Femur (tissue), 1 donor: ENCODE measurements at places on chromosomes 1 and 21.

- no peak for DNase-seq
Observed at GRCh38 chr1:221268295-221268694, 389.1 kb downstream of the HLX start.

GRCh38 chr1:234875953-234876855 lies 252.4 kb downstream of the TOMM20 start:
- DNase-seq: no peak

GRCh38 chr1:153347856-153348255 lies 785 bp downstream of the PGLYRP4 start:
- DNase-seq: no peak

- DNase-seq: no peak
Observed at GRCh38 chr1:189662190-189662589, 815.5 kb downstream of the BRINP3 start.

DNA sequence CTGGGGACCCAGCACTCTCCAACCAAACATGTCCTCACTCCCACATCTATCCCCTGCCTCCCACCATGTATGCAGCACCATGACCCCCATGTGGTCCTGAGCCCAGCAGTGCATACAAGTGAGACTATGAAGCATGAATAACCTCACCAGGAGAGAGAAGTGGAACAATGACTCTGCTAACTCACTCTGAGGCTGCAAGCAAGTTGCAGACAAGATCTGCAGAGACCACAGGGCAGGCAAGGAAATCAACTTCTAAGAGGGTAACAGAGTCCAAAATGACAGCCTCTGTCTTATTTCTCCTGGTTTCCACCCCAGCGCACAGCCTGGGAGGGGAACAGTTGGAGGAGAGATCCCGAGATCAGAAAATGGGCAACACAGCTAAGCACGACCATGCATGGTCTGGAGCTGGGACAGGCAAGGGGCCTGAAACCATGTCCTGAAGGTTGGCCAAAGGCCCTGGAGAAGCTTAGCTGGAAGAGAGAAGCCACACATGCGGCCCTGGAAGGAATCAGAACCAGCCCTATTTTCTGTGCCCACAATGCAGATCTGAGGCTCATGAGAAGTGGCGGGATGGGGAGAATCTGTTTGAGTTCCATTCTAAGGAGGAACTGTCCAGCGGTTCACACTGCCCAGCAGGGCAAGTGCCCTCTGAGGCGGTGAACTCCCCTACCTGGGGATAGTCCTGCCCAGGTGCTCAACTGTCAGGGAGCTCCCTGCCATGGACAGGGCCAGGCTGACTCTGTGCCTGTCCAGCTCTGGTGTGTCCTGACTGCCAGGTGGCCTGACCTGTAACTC lies 12.5 kb upstream of the REN start:
- no peak for DNase-seq

DNA sequence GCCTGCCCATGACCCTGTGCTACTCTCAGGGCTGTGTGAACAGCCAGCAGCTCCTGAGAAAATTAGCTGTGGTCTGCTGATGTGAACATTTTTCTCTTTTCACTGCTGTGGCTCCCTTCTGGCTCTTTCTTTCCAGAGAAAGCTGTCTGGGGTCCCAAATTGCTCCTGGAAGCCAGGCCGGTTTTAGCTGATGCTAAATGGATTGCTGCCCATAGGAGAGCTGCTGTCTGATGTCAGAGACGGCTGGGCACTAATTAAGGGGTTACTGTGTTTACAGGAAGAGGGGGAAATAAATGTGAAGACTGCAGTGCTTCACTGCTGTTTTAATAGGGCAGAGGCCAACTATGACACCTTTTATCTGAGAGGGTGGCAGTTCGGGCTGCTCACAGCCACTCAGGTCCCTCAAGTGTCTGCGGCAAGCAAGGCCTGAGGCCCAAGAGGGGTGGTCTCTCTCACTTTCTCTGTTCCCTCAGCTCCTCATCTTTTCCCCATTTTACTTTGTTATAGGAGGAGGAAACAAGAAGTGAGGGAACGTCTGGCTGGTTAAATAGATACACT lies 106.0 kb upstream of the GNG12 start:
- peak; percentile 49 for DNase-seq

- DNase-seq: no peak
Observed at GRCh38 chr1:108583757-108584427, 24.0 kb downstream of the EEIG2 start.

GRCh38 chr1:203656796-203657747 lies 30.4 kb downstream of the ATP2B4 start:
- DNase-seq: no peak

DNA sequence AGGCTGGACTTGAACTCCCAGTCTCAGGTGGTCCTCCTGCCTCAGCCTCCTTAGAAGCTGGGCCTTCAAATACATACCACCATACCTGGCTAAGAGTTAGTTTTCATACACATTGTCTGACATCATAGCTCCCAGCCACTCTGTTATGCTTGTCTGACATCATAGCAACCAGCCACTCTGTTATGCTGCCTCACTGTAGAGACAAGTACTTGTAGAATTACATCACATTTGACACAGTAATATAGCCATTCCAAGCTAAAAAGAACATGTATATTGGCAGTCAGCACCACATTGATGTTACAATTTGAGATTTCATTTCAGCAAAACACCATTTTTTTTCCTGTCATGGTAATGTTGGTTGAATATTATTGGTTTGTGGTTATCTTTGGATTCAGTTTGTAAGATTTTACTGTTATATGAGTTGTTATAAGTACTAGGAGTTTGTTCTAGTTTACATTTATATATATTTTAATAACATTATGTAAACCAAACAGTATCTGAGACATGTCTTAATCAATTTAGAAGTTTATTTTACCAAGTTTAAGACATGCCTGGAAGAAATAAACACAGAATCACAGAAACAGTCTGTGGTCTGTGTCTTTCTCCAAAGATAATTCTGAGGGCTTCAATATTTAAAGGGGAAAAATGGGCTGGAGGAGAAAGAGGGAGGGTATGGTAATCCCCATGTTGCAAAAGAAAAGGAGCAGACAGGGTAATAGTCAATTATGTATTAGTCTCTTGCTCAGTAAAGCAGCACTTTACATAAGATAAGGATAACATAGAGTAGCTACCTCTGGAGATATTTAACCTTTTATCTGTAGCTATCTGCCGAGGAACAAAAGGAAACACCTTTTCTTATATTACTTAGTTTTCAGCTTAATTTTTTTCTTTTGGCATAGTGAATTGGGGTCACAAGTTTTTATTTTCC lies 43.0 kb downstream of the XPR1 start:
- DNase-seq: no peak

DNA sequence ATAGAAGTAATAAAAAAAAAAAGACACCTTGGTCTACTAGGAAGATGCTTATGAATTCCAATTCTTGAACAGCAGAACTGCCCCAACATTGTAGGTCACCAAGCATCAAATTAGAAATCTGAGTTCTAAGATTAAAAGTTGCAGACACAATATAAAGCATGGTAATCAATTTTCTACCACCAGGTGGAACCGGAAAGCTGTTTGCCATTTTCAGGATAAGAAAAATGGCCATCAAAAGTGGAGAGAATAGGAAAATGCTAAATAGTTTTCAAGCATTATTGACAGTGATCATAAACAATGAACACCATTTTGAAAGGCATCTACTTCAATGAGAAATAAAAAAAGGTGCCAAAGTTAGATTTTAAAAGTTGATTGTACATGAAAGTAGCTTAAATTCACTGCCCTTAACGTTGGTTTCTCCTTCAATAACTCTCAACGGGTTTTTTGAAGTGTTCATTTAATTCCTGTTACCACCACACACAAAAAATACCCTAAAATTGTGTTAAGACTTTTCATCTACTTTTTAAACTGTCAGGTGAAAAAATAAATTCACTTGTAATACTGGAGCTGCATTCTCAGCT lies 252.9 kb downstream of the KCNT2 start:
- no peak for DNase-seq

DNA sequence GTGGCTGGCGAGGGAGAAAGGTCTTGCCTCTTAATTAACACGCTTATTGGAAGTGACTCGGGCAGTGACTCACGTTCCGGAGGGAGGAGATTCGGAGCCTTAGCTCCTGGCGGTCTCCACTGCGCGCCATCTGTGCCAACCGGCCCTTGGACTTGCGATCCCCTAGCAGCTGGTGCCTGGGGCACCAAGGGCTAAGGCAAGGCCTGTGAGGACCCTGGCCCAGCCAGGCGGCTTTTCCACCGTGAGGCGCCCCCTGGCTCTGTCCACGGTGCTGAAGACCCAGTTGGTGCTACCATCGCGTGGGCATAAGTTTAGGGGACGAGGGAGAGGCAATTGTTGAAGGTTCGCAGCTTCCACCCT lies 1.3 kb upstream of the SYT6 start:
- DNase-seq: peak; percentile 35

- no peak for DNase-seq
Observed at GRCh38 chr1:184285401-184286087, 101.3 kb upstream of the C1orf21 start.

DNA sequence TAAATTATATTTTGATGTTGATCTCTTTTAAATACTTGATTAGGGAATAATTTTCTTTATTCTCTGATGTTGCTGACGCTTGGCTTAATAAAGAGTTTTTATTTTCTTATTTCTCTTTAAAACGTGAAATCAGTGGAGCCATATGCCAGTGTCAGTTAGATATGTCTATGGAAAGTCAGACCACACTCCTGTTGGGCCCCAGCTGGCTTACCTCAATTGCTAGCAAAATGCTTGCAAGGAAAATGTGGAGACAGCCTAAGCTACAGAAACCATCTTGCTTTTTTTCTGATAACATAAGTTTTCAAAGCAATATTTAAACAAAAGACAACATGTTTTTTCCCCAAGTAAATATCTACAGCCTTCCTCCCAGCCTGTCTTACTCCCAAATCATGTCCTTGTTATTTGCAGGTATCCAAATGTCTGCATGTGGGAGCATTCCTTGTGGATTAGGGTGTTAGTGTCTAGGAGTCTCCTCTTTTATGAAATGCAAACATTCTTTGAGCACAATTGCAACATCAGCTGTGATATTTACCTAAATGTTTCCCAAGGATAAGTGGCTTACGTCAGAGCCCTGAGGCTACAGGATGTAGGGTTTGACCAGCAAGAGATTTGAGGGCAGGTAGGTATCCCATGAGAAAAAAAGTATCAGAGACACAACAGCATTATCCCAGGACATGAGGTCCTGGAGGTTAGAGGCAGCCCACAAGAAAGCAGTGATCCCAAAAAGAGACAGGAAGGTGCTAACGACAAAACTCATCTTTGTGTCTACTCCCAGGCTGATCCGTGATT lies 117.2 kb upstream of the KCNJ15 start:
- DNase-seq: no peak

GRCh38 chr1:37653906-37654305 lies 19.2 kb upstream of the RSPO1 start:
- no peak for DNase-seq

GRCh38 chr21:46226920-46227599 lies 1.5 kb downstream of the LSS start:
- DNase-seq: no peak

- peak; percentile 44 for DNase-seq
Observed at GRCh38 chr1:81834921-81835698, 34.4 kb downstream of the ADGRL2 start.

- DNase-seq: no peak
Observed at GRCh38 chr1:168483539-168483938, 60.3 kb downstream of the XCL2 start.

- no peak for DNase-seq
Observed at GRCh38 chr1:166062421-166063070, 104.3 kb downstream of the FAM78B start.

GRCh38 chr1:206971029-206971655 lies 882 bp upstream of the FCAMR start:
- no peak for DNase-seq

DNA sequence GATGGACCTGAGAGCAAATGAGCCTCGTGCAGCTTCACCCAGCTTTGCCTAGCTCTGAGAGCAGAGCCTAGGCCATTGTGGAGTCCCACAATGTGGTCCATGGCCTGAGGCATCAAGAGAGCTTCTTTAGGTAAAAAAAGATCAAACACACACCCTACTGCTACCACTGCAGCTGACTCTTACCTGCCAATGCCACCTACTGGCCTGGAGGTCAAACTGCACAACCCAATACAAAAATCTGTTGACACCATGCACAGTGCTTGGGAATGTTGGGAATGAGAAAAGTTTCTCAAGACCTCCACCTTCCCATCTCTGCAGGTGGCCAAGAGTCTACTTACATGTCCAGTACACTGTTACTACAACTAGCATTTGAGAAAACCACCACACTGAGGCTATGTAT lies 60.6 kb downstream of the UCHL5 start:
- DNase-seq: no peak

GRCh38 chr1:67347688-67348472 lies 40.2 kb downstream of the IL12RB2 start:
- DNase-seq: peak; percentile 51

DNA sequence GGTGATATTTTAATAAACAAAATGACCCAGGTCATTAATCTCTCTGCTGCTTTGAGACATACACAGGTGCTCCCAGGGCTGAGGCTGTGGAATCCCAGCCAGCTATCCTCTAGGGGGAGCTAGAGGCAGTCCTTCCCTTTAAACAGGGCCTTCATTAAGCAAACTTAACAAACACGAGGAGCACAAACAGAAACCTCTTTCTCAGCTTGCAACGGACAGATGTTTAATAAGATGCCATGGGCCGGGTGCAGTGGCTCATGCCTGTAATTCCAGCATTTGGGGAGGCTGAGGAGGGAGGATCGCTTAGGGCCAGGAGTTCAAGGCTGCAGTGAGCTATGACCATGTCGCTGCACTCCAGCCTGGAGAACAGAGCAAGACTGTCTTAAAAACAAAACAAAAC lies 106.7 kb downstream of the HIVEP3 start:
- DNase-seq: no peak

- DNase-seq: no peak
Observed at GRCh38 chr1:107976836-107977235, 11.9 kb upstream of the VAV3 start.

DNA sequence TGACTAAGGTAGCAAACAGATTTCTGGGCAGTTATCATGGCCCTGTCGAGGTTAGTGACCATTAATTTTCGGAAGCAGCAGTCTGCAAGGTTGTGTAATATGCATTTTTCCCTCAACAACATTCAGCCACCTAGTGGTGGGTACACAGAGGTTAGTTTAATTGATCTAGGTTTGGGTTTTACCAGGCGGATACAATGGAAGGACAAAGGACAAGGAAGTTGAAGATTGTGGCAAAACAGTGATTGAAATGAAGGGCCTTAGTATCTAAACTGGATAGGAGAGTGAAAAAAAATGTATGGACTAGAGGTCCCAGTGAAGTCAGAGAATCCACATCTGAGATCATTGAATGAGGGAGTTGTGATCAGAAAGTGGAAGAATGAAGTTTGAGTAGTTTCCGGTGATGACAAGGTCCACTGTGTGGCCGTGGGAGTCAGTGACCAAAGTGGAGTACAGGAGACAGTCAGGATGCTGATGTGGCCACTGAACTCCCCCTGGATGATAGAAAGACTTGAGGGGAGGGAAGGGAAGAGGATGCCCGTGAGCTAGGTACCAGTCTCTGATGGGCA lies 2.8 kb downstream of the ARMH1 start:
- DNase-seq: no peak
